ENCODE measurements at places on chromosomes 16 and 17.

- no peak for DNase-seq
Measured at GRCh38 chr17:36687736-36688135, 86.4 kb downstream of the MRM1 start.

- DNase-seq, result no peak
Measured at GRCh38 chr16:50251375-50252081, 14.8 kb upstream of the ADCY7 start.

DNA sequence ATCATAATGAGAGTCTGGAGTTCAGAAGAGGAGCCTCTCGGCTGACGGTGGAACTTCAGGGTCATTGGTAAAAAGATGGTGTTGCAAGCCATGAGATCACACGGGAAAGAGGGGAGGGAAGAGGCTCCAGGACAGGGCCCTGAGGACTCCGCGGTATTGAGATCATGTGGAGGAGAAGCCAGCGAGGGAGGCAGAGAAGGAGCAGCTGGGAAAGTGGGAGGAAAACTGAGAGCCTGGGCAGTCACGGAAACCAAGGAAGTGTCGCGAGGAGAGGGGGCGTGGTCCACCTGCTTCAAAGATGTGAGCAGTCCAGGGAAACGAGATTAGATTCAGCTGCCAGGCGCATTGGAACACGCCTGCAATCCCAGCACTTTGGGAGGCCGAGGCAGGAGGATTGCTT is 27.7 kb upstream of the SBK1 start:
- peak; percentile 13 for DNase-seq

GRCh38 chr17:14302431-14303099 is 1.7 kb downstream of the HS3ST3B1 start:
- DNase-seq, result peak; percentile 80

- DNase-seq, result no peak
Measured at GRCh38 chr16:57263541-57264351, 18.7 kb downstream of the ARL2BP start.

DNA sequence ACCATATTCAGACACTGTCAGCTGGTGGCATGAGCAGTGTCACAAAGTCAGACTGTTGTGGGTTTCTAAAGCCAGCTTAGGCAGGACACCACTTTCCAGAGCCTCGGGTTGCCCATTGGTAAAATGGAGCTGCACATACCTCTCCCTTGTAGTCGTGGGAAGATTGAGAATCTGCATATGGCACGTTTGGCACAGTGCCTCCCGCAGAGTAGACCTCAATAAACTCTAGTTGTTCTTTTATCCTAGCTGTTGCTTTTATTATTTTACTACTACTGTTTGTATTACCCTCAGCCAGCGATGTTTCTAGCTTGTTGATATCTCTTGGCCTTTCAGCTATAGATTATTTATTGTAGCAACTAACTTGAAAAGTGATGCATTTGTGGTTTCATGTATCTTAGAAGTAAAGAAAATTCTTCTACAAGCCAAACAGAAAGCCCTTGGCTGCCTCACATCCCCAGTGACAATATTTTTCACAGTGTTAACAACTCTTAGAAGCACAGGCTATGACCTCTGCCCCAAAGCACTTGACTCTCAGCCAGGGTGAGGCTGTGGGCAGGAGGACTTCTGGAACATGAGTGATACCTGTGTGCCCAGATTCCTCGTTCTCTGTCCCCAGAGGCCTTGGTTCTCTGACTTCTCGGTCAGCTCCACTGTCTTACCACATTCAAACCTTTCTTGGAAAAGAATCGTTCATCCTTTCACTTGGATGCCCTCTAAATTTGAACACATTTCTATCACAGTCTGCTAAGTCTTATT is 351.6 kb downstream of the SNX29 start:
- DNase-seq, result no peak

DNA sequence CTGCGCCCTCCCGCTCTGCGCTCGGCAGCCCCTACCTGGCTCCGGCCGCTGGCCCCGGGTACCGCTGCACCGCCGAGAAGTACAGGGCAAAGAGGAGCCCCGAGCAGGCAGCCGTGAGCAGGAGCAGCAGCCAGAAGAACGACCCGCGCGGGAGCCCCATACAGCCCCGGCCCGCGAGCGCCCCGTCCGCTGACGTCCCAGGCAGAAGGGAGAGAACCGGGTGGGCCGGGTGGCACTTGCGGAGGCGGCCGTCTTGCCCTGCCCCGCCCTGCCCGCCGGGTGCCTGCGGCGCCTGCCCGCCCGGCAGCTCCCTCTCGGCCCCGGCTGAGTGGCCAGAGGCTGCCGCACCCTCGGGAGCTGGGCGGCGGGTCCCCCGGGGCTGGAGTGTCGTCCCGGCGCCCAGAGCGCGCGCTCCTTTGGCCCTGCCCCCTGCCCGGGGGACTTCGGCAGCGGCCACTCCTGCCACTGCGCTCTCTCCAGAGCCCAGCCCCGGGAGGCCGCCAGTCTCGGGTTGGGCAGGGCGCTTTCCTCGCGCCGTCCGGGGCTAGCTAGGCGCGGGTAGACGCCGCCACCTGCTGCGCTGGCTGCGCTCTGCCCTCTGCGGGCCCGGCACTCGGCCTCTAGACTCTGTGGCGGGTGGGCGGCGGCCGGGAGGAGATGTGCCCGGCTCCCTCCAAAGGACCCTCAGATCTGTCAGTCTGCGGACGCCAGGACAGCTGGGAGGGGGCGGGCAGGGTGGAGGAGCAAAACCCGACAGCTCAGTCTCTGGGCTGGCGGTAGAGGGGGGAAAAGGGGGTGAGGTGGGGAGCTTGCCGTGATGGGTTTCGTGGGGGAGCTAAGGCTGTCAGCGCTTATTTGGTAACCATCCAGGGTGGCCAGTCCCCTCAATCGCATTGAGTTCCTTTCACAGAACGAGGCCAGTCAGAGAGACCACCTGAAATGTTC is at the start of gene ST6GALNAC2:
Gene ST6GALNAC2, minus strand, starts transcription at position 212 of the 945 bp plus-strand sequence. Its CDS starts 52 bp downstream, at position 160.
- DNase-seq, result peak; percentile 68

GRCh38 chr16:75787440-75787839 is 61.1 kb upstream of the CPHXL start:
- no peak for DNase-seq

DNA sequence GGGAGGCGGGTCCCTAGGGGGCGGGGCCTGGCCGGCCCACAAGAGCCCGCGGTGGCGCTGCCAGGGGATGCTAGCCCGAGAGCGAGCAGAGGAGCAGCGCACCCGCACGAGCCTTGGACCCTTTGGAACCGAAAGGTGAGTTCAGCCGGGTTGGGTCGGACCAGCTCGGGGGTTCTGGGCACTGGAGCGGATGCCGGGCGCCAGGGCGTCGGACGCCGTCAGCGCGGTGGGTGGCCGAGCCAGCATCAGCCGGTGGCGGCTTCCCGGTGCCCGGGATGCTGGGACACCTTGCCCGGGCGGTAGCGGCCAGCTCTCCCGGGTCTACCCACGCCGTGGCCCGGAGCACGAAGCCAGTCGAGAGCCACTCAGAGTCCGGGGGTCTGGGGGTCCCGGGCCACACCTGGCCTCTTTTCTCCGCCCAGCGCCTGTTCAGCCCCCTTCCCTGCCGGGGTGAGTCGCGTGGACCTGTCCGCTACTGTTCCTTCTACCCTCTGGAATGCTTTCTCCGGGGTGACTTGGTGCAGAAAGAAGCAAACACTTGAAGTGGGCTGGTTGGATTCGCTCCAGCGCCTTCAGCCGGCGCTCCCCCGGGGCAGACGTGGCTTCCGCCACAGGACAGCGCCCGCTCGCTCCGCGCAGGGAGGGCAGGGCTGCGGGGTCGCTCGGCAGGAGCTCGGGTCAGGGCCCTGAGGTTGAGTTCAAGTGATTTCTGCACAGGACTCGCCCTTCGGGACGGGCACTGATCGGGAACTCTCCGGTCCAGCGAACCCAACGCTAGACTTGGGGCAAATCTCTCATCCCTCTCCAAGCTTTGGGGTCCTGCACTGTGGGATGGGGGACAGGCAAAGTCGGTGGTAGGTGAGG is at the start of gene SCNN1G:
Gene SCNN1G, plus strand, starts transcription at position 67 of the 864 bp plus-strand sequence. CDS start 3,527 bp downstream, outside the sequence.
- DNase-seq, result no peak

GRCh38 chr17:72901657-72902056 is 190.8 kb downstream of the SLC39A11 start:
- DNase-seq, result no peak

DNA sequence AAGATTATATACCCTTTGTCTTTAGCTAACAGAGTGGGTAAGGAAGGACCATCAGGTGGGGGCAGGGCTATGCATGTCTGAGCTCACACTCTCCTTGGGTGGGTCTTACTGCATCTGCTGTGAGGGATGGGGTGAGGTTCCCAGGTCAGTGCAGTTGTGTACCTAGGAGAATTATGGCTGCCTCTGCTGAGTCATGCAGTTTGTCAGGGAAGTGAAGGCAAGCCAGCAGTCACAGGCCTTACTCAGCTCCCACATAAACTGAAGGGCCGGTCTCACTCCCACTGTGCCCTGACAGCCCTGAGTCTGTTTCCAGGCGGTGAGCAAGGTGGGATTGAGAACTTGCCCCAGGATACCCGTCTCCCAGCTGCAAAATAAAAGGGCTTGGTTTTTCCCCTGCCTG is 328.6 kb downstream of the MAP2K6 start:
- DNase-seq, result no peak

GRCh38 chr17:55816532-55817396 is 65.9 kb downstream of the PCTP start:
- no peak for DNase-seq

DNA sequence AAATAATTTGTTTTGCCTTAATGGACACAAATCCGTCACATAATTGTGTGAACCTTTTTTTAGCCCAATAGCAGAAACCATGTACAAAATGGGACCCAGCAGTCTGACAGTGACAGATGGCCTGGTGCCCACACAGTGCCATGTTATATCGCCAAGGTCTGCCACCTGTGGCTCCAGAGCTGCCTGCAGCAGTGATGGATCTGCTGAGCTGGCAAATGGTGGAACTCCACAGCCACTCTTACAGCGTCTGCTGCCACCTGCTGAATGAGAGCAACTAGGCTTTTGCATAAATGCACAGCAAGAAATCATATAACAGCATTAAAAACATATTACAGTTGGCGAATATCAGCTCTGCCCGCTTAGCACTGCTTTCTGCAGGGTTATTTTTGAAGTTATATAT is 59.4 kb downstream of the NUP93 start:
- DNase-seq, result peak; percentile 8

DNA sequence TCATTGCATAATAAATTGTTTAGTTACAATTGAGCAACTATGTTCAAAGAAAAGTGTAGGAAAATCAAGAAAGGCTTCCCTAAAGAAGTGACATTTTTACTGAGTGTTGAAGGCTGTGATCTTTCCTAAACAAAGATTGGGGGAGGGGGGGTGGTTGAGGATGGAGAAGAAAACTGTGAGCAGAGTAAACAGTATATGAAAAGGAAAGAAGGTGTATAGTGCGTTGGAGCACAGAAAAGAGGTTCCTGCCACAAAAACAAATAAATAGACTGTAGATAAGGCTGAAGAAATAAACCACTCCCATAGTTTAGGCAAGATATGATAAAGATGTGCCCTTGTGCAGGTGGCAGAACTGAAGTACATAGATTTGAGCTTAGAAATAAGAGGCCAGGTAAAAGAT is 8.5 kb downstream of the ABCA10 start:
- DNase-seq, result no peak

DNA sequence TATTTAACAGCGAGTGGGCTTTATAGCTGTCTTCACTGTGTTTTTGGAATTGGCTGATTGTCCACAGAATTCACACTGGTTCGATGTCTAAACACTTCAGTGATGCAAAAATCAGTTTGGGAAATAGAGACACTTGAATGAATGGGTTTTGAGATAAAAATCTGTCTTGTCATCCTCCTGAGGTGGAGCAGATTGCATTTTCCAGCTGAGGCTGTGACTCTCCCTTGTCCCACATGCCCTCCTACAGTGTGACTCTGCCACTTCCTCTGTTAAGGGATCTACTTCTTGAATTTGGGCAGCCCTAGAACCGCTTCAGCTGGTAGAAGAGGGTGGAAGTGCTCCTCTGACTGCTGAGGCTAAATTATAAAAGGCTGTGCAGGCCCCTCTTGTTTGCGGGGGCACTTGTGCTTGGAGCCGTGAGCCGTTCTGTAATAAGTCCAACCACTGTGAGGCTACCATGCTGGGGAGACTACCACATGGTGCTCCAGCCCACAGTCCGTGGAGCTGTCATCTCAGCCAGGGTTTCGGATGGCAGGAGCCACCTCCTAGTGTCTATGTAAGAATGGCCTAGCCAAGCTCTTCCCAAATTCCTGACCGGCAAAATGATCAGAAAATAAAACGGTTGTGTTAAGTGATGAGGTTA is 175.9 kb downstream of the SPECC1 start:
- DNase-seq, result no peak

GRCh38 chr17:4634976-4635375 is 6.5 kb downstream of the ALOX15 start:
- no peak for DNase-seq

DNA sequence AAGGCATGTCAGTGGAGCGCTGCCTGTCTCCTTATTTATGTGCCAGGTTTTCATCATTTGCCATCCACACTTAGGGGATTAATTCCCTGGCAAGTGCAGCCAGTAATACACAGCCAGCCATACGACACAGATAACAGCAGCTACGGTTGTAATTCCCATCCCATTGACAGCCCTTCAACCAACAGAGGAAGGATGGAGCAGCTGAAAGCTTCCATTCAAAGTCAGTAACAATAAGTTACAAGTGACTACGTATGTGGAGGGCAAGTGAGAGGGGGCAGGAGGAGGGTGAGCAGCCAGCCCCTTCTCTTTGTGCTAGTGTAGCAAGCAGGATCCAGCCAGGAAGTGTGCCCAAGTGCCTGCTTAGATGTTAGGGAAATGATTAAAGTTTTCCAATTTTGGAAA is 53.8 kb upstream of the LYRM9 start:
- DNase-seq, result no peak

GRCh38 chr17:42555122-42555622 is 2.4 kb downstream of the HSD17B1 start:
- DNase-seq, result no peak

GRCh38 chr17:42362245-42362961 is 25.8 kb downstream of the STAT3 start:
- DNase-seq, result no peak

All from LoVo (cell line).